ENCODE measurements at places on chromosomes 16 and 17.

DNA sequence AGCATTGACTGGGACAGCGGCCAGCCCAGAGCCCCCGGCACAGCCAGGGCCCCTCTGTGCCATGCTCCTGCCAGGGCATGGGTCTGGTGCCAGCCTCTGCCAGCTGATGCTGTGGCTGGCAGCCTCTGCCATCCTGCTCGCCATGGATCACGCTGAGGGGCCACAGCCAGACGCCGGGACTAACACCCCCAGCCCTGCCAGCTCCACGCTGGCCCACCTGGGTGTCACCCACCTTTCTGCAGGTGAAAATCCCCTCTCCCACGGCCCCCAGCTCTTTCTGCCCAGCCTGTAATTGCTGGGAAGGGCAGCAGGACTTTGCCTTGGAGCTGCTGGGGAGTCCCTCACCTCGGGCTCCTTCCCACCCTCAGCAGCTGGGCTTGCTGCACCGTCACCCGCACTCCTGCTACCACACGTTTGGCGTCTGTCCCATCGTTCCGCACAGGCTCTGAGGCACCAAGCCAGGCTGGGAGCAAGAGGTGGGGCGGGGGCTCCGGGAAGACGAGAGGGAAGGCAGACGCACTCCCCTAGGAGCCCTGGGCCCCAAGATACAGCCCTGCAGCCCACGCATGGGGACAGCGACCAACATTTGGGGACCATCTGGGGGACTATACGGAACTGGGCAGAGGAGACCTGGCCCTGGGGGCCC, 42.0 kb upstream of the ACSF3 start:
- DNase-seq: no peak

- DNase-seq: no peak
These were observed 409.4 kb downstream of the XYLT1 start for GRCh38 chr16:17061326-17061725.

DNA sequence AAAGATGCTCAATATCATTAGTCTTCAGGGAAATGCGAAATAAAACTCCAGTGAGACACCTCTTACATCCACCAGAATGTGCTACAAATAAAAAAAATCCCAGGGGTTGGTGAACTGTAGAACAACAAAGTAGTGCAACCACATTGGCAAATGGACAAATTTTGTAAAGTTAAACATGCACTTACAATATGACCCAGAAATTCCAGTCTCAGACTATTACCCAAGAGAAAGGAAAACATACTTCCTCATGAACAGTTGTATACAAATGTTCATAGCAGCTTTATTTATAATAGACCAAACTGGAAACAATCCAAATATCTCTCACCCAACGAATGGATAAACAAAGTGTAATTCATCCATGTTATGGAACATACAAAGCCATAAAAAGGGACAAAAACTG, 239.5 kb downstream of the ABCC12 start:
- no peak for DNase-seq

DNA sequence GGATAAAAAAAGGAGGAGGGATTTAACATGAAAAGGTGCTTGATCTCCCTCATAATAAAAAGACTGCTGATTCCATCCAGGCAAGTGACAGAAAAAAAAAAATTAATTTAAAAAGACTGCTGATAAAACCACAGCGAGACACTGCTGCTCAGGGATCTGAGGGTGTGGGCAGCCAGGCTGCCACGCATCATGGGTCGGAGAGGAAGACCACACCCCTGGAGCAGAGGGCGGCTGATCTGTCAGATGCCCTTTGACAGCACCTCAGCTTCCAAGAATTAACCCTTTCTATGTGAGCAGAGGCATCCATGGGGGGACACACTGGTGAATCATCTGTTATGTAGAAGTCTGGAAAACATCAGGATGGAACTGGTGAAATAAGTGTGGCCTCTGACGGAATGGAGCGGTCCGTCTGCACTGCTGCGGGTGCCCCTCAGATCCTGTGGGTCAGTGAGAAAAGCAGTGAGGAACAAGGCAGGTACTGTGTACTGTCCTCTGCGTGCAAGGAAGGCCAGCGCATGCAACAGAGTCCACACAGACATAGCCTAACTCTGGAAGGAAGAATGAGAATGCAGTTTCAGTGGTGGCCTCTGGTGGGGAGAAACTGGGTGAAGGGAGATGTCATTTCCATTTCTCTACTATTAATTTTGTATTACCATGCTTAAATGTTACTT, 19.8 kb downstream of the MAPT start:
- no peak for DNase-seq

- DNase-seq: no peak
These were observed 1.7 kb downstream of the ACADVL start for GRCh38 chr17:7221278-7222092.

DNA sequence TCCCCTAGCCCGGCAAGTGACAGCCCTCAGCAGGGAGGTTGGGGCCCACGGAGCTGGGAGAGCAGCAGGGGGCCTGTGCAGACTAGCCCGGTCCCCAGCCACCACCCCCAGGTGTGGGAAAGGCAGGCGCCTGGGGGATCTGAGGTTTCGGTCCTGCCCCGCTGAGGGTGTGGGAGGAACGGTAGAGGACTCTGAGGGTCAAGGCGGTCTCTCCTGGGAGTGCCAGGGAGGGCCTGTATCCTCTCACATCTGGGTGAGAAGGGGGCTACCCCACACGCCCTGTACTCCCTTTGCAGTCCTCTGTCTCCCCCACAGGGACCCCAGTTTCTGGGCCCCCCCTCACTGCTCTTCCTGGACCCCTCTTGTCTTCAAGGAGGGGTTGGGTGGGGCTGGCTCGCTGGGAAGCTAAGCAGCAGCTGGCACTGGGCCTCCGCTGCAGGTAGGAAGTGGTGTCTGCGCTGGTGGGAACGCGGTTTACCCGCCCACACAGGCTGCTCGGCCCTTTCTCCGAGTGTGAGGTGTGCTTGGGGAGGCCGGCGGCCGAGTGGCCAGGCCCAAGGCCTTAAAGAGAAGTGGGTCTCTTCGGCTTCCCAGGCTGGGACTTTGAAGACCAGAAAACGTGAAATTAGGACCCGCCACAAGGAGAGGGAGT, 15.4 kb downstream of the CD7 start:
- no peak for DNase-seq

DNA sequence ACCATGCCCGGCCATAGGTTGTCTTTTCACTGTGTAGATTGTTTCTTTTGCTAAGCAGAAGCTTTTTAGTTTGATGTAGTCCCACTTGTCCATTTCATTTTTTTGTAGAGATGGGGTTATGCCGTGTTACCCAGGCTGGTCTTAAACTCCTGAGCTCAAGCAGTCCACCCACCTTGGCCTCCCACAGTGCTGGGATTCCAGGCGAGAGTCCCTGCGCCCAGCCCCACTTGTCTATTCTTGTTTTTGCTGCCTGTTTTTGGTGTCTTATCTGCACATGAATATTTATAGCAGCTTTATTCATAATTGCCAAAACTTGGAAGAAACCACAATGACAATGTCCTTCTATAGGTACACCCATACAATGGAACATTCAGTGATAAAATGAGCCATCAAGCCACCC, 18.8 kb upstream of the SBK1 start:
- DNase-seq: no peak

GRCh38 chr17:27323538-27324215, 29.8 kb downstream of the WSB1 start:
- DNase-seq: peak; percentile 22

DNA sequence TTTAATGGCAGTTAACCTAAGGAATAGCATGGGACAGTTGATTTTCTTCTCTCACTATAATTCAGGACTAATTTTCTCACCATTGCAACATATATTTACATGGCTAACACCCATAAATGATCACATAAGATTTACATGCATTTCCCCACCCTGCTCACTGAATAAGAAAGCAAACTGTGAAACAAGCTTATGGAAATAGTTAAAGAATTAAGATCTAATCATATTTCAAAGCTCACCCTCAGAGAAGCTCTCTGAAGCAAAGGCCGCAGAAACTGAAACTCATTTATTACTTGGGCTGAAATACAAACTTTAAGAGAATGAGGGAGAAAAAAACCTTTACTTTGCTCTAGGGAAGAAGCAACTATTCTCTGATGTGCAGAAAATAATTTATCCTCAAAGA, 218.7 kb upstream of the AXIN2 start:
- no peak for DNase-seq

DNA sequence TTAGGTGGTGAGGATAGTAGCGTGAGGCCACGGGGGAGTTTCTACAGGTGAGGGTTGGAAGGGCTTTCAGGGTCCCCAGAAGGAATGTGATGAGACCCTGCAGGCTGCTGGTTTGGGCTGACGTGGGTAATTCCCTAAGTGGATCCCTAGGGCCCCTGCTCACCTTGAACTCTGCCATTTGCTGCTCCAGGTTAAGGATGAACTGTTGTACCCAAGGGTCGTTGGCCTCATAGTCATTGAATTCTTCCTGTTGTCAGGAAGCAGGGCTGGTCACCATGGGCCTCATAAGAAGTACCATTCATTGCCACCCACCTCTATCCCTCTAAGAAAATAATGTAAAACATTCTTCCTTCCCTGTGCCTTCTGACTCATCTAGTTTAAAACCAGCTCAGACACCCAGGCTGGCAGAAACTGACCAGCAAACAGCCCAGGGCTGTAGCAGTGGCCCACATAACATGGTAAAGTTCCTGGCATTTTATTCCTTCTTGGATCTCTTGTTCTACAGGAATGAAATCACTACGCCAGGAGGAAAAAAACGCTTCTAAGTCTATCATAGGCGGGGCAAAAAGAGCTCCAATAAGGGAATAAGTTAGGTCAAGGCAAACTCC, 27.6 kb downstream of the FCSK start:
- DNase-seq: peak; percentile 84

- DNase-seq: peak; percentile 9
These were observed 17.5 kb downstream of the CACNG3 start for GRCh38 chr16:24273508-24274182.

DNA sequence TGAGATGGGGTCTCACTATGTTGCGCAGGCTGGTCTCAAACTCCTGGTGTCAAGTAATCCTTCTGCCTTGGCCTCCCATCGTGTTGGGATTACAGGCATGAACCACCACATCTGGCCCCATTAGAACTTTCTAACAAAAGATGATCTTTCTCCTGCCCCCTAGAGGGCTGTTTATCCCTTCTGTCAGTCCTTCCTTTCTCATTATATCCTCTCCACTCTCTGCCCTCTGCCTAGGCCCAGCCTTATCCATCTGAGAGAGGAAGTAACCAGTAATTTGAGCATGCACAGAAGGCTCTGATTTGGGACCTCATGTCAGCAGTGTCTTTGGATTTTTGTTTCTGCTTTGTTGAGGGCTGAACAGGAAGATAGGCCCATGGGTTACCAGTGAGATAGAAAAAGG, 4.4 kb upstream of the DHX40 start:
- peak; percentile 23 for DNase-seq

- DNase-seq: no peak
These were observed 8.7 kb downstream of the CAMTA2 start for GRCh38 chr17:4978726-4979125.

DNA sequence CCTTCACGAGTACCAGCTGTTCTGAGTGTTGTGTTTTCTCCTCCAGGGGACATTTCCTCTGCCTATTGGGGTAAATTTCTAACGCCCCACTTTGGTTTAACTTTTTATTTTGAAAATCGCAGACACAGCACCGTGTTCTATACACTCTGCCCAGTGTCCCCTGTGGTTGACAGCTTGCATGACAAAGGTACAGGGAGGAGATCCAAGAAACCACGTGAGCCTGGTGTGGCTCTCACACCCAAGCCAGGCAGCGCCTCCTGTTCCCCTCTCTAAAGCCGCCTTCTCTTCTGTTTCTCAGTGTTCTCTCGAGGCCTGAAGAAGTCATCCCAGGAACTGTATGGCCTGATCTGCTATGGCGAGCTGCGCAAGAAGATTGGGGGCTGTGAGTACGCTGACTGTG, 25.4 kb downstream of the CRAMP1 start:
- no peak for DNase-seq

DNA sequence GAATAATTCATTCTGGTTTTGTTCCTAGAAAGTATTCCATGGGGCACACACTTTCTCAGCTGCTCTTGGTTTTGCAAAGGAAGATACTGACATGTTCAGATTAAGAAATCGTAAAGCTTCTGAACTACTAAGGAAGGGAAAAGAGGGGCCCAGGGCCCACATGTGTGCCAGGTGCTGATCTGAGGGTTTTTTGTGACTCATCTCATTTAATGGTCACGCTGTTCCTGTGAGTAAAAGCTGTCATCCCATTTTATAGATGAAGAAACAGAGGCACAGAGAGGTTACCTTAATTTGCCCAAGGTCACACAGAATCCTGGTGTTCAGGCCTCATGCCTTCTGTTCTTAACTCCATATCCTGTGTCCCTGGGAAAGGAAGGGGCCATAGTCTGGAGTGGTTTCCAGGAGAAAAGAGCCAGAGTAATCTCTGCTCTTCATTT, 113.2 kb downstream of the MSI2 start:
- DNase-seq: no peak

DNA sequence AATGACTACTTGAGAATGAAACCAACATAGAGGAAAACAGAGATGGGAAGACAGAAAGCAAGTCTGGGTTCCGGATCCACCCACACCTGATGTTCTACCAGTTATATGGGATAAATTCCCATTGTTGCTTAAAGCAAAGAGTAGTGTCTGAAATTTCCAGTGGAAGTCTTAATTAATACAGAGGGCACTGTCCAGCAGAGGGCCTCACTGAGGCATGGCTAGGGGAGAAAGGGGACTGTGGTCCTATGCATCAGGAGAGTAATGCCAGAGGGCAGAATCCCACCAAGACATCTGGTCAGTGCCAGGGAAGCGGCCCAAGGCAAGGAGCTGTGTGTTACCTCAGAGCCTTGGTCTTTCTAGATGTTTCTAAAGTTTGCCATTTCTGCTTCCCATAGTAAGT, 7.5 kb upstream of the UMOD start:
- DNase-seq: no peak

- no peak for DNase-seq
These were observed 15.1 kb downstream of the CDH8 start for GRCh38 chr16:62021161-62021581.

GRCh38 chr16:51845586-51846305, 694.7 kb upstream of the SALL1 start:
- DNase-seq: no peak

- DNase-seq: peak; percentile 46
These were observed 28.8 kb downstream of the DYNLRB2 start for GRCh38 chr16:80569440-80570105.

DNA sequence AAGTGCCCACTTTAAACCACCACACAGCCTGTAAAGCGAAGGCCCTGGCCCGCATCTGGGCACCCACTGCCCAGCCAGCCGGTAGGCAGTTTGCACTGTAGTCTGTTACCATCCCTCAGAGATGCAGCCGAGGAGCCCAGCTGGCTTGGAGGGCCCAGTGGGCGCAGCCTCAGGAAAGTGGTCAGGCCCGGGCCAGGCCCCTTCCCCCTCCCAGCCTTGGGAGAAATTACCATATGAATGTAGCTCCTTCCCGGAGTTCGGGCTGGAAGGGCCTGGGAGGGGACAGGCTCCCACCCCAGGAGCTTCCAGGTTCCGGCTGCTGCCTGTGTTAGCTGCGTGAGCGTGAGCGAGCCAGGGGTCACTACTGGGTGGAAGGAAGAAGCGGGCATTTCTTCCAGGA, 325.4 kb downstream of the SEC14L1 start:
- DNase-seq: no peak
